ENCODE measurements at places on chromosomes 4 and X. TPM values are rescaled to one million over a fixed set of nuclear protein-coding genes. Genes with fewer than 3 reads are reported as not detected.

DNA sequence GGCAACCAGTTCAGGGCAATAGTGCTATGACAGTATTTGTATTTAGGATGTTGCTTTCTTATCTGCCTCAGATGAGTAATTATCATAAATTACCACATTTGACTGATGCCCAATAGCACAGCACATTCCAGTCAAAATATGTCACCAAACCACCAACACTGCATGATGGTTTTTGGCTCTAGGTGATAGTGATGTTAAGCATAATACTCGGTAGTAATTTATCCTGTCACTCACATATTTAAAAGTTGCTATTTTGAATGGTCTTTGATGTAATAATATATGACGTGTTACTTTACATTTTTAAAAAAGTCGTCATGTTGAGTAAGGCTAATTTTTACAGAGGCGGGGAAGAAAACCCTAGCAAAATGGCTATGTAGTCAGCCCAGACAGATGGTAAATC, 42.5 kb downstream of the UNC5C start:
- DNase-seq, result no peak

DNA sequence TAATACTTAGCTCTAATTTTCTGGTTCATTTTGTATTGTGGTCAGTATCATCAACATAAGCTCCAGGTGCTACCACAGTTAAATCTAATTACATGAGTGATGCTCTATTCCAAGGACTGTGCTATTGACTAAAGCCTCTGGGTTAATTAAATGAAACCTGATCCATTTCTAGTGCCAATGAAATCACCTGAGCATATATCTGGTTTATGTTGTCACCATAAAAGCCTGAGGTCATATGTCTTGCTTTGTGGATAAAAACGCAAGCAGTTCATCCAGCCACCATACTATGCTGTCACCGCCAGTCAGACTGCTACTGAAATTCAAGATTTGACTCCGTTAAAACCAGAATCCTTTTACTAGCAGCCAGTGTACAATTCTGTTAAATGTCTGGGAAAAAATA, 64.2 kb upstream of the ZNF518B start:
- DNase-seq, result no peak

DNA sequence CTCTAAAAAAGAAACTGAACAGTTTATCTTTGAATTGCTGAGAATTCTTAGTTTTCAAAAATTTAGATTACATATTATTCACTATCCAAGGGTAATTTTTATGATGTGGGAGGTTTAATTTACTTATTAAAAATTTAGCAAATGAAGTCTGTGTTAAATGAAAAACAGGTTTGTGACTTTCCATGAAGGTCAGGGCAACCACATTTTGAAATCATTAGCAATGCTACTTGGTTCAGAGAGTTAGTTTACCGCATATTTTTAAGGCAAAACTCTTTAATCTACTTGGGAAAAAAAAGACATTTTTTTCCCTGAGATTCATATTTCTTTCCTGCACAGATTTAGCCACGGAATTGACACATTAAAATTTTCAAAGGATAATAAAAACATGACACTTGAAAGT, 37.3 kb upstream of the PRSS12 start:
- no peak for DNase-seq

DNA sequence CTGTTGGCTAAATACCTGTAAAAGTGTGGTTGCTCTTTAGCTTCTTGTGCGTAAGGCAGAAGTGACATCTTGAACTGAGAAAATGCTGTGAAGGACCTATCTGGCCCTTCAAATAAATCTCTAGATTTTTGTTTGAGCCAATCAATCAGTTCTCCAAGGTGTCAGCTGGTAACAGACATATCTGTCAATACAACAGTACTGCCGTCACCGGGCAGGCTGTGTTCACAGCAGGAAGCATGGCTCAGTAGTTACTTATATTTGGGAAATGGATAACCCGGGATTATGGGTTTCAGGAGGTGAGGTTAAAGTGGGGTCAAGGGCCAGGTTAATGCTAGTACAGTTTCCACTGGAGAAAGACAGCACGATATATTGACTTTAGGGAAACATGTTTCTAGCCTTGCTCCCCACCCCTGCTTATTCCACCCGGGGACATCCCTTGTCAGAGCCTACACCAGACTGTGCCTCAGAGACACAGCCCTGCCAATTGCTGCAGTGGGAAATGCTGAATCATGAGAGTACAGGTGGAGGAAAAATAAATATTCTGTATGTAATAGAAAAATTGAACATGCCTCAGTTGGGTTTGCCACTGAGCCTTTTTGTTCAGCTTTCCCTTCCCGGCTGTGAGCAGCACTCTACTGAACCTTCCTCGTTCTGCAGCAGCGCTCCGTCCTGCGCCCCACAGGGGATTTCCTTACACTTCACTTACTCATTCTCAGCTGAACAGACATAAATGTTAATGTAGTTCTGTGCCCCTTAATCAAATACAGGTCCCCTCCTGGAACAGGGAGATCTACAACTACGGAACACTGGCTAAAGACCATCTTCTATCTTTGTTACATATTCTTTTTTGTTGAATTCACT, 121.1 kb downstream of the MGST2 start:
- DNase-seq, result no peak

Gene RIBC1
- total RNA-seq, result 1.1 TPM

GRCh38 chr4:106996490-106996889, 39.6 kb downstream of the DKK2 start:
- no peak for DNase-seq

DNA sequence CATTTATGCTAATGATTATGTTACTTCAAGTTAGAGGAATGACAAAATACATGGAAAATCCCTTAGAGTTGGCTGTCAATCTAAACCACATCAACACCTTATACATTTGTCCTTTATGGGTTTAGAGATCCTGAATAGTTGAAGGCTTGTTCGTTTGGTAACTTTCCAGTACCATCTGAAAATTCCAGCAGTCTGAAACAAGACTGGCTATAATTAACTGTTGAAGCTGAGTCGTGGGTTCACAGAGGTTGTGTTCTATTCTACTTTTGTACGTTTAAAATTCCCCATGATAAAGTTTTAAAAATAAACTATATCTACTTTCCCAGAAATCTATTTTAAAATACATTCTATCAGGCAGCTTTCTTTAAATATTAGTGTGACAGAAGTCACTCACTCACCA, 73.0 kb downstream of the USP46 start:
- no peak for DNase-seq

DNA sequence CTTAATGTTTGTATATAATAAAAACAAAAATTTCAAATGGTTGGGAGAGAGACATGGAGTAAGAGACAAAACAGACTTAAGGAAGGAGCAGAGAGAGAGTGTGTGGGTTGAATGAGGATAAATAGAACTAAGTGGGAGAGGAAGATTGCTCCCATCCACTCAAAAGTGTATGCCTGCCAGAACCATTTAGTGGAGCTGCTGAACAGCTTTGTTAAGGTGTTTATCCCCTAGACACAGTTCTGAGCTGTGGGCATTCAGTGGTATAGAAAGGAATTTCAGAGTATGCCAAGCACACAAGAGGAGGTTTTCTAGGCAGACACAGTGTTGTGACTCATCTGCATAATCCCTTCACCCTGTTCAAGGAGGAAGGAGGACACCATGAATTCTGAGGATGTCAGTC, 508.6 kb upstream of the EPHA5 start:
- no peak for DNase-seq
